ENCODE measurements at places on chromosomes 3 and 15.
A peak's percentile ranks its signal among the peaks of the same experiment; 100 is the strongest.

- DNase-seq, result no peak
Observed at GRCh38 chr3:113231391-113231790, 20.0 kb downstream of the BOC start.

DNA sequence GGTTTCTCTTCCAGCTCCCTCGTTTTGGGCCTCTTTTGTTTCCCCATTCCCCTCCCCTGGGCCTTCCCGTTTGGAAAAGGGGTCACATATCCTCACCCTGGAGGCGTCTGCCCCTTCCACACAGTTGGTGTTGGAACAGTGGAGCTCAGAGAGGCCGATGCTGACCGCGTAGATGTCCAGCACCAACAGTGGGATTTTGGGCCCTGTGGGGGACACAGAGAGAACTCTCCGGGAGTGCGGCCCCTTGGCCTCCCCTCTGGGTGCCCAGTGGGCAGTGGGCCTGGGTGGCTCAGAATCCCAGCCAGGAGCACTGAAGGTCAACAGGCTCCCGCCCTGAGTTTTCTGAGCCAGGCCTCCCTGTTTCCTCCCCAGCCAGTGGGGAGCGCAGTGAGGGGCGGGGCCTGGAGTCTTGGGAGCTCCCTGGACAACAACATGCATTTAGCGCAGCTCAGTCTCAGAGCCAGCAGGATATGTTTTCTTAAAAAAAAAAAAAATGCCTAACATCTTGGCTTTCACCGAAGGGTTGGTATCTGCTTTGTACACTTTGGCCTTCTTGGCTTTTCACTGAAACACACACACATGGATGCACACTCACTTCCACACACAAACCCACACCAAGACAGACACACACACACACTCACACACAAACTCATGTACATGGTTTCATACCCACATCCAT, 670 bp upstream of the ISLR start:
- no peak for DNase-seq

DNA sequence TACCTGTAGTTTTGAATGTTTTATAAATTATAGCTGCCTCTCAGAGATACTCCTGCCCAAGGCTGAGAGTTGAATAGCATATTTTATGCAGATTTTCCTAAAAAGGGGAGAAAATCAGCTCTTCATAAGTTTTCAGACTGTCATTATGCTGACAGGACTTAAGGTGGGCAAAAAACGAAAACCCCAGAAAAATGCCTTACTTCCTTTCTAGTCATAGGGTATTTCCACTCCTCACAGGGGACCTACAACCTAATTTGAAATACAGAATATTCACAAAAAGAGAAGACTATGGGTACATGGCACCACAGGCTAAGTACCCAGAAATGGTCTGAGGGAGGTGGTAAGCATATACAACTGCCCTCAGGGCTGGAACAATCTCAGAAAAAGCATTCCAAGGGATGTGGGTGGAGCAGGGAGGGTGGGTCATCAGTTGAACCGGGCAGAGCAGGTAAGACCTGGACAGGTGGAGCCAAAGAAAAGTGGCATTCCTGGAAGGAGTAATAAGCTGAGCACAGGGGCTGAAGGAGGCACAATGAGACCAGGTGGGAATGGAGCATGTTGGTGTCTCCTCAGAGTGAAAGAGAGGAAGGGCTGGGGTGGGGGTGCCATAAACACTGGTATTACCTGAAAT, 10.6 kb upstream of the OXSR1 start:
- no peak for DNase-seq

- DNase-seq, result no peak
Observed at GRCh38 chr3:189797103-189797750, 166.0 kb downstream of the TP63 start.

DNA sequence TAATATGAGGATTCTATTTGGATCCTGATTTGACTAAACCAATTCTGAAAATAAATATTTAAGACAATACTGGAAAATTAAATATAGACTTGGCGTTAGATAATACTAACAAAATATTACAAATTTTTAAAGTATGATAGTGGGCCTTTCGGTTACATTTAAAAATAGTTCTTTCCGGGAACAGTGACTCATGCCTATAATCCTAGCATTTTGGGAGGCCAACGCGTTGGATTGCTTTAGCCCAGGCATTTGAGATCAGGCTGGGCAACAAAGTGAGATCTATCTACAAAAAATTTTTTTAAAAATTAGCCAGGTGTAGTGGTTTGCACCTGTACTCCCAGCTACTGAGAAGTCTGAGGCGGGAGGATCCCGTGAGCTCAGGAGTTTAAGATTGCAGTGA, 30.3 kb upstream of the GADL1 start:
- DNase-seq, result no peak

DNA sequence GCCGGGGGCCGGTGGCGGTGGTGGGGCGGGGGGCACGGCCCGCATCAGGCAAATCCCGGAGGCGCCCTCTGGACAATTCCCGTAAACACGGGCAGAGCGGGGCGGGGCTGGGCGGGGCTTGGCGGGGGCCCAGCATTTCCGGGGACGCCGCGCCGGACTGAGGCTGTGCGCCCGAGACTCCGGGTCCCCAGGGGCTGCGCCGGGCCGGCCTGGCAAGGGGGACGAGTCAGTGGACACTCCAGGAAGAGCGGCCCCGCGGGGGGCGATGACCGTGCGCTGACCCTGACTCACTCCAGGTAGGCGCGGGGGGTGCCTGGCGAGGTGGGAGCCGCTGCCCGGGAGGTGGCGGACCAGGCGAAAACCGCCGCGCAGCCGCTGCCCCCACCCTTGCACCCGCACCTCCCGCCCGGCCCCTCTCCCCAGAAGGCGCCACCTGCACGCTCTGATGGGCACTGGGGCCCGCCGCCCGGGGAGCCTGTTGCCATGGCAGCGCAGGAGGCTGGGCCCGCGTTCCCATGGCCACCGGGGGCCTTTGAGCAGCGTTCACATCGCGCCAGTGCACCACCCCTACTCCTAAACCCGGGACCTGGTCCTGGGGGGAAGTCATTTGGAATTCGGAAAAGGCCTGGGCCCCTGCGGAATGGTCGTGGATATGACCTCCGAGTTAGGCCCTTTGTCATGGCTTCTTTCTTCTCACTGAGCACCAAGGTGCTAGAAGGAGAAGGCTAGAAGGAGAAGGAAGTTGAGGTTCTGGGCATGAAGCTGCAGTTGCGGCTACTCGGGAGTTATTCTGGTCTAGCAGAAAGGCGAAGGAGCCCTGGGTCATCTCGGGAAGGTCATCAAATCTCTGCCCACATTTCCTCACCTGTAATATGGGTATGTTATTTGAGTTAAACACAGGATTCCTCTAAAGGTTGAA, 16.1 kb upstream of the SEMA4B start:
- DNase-seq, result peak; percentile 75

DNA sequence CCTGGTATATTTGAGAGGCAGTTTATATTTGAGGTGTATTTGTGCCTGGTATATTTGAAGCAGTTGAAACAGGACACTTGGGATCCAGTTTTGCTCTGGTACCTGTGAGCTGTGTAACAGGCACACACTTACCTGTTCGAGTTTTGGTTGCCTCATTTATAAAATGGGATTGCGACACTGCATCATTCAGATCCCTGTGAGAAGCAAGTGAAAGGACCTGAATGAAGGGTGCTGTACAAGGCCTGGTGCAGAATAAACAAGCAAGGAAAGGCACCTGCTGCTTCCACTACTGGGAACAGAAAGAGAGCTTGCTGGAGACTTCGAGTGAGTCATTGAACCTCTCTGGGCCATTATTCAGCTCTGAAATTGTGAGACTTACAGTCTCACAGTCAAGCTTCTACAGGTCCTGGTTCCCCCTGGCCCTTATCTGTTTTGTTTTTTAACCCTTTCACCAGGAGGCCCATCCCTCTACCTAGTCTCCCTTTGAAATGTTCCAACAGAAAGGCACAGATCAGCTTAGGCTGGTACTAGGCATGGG, 11.5 kb downstream of the FETUB start:
- DNase-seq, result no peak

GRCh38 chr15:90581771-90582352, 52.1 kb downstream of the CRTC3 start:
- no peak for DNase-seq

DNA sequence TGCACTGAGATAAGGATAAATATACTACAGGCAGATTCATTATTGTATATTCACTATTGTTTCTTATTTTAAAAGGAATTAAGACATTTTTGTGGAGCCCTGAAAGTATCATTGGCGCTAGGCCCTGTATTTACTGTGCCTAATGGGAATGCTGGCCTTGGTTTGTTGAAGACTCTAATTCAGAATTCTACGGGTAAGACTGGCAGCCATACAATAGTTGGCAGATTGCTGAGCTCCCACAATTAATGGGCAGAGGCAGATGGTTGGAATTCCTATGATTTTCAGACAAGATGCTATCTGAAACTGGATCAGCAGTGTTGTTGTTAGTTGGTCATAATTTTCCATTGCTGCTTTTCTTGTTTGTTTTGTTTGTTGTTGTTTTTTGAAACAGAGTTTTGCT, 14.7 kb downstream of the PGBD4 start:
- no peak for DNase-seq

DNA sequence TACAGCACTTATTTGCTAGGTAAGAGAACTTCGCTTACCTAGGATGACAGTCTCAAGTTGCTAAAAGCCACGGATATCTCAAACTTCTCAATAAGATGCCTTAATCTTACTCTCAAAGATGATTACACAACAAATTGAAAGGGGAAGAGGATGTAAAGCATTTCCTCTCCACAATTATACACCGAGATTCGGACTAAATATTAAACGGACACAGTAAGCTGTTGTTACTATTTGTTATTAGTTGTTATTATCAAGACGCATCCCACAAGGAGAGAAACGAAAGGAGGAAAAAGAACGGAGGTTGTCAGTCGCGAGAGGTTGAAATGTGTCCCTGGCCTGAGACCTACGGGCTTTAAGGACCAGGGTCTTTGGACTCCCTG, 660 bp downstream of the ZNF106 start:
- DNase-seq, result no peak

Data from activated CD8-positive, alpha-beta memory T cell treated with anti-CD3 and anti-CD28 coated beads for 24 hours (primary cell).